Left kidney (tissue), 8 donors: ENCODE measurements at places on chromosomes 3 and 15. TPM values are rescaled to one million over a fixed set of nuclear protein-coding genes. Genes with fewer than 3 reads are reported as not detected.

DNA sequence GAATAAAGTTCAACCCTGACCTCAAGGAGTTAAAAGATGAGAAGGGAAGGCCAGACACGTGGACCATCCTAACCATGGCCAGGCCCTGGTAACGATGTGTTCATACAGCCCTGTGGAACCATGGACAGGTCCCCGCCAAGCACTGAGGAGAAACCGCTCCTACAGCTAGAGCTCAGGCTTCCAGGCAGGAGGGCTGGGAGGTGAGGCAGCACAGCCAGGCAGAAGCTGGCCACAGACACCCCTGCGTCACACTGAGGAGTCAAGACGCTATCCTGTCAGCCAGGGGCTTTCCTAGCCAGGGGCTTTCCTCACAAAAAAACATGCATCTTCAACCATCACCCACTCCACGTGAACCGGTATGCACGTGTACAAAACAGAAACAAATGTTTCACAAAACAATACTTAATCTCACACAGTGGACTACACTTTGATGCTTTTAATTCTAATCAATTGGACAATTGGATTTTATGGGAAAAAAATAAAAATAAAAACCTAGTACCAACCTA, 73.2 kb downstream of the TBC1D2B start:
- DNase-seq = no peak

- DNase-seq = peak; percentile 46
Observed at GRCh38 chr15:69414701-69415167, 585 bp downstream of the KIF23 start.

DNA sequence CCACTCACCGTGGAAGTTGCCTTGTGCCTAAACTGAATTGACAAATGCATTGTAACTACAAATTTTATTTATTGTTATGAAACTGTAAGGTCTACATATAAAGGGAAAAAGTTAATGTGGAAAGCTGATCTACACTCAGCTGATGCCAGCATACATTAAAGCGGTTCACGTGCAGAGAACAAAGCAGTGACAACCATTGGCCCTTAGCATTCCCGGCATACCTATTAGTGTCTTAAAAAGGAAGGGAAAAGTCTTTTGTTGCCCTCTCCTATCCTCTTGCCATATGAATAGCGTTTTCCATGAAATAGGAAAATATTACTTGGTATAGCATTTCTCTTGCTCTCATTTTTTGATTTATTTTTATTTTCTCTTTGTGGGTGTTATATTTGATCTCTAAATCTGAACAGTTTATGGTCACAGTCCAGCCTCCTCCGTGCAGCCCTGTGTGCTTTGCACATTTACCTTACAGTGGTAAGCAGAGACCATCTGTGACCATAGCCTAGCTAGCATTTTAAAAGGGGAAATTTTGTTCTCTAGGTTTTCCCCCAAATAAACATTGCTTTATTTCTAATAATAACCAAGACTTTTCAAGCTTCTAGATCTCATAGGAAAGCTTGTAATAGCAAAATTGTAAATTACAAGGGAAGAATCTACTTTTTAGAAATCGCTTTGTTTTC, 89.7 kb upstream of the CGNL1 start:
- DNase-seq = no peak

DNA sequence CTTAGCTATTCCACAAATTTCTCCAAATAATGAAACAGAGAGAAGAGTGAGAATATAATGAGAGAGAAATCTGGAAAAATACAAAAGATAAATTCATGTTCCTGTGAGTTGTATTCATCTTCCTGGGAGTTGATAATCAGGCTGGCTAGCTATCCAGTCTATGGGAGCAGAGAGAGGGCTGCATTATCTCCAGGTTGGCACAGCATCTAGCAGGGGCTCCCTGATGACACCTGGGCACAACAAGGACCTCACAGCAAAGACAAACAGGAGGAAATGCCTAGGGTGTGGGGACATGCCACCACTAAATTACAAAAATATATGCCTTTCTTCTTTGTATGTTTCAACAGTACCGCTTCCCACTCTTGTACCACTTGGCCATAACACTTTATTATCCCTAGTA, 1.9 kb downstream of the EHD4 start:
- DNase-seq = no peak

GRCh38 chr15:73370151-73370550, 1.4 kb upstream of the HCN4 start:
- no peak for DNase-seq

- no peak for DNase-seq
Observed at GRCh38 chr3:7927015-7927414, 574.6 kb upstream of the LMCD1 start.

DNA sequence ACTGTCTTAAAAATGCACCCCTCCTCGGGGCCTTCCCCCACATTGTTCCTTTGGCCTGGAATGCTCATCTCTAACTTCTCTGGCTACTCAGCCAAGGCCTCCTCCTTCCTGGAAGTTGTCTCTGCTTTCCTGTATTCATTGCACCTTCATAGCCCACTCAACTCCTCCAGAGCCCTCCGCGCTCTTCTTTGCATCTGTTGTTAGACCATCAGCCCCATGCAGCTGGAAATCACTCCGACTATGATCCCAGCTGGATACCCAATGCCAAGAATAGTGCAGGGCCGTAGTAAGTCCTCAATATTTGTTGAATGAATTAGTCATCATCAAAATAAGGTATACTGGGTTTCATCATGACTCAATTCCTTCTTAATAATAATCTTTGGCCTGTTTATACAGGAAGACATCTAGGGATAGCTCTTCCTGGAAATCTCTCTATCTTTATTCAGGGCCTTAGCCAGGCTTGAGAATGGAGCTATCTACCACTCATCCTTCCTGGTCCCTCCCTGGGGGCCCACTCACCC, 112.7 kb downstream of the SYNPR start:
- no peak for DNase-seq

GRCh38 chr3:16239086-16239770, 25.5 kb downstream of the DPH3 start:
- no peak for DNase-seq

GRCh38 chr3:13507570-13508339, 27.6 kb downstream of the HDAC11 start:
- no peak for DNase-seq

DNA sequence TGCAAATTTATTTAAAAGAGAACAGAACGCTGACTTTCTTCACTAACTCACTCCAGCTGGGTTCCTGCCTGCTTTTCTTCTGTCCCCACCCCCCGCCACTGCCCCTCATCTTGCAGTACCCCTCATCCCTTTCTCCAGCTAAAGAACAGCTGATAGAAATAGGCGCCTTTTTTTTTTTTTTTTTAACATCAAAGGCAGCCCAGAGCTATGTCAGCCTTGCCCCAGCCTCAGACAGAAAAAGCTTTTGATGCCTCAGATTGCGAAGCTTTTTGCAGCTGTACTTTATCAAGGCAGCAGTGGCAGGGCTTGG, 1.8 kb downstream of the CADPS start:
- DNase-seq = no peak

GRCh38 chr3:122760453-122761271, 33.0 kb downstream of the HSPBAP1 start:
- DNase-seq = no peak

- no peak for DNase-seq
Observed at GRCh38 chr15:40477642-40478327, 7.0 kb downstream of the CHST14 start.

GRCh38 chr3:140007911-140008869, 73.2 kb downstream of the CLSTN2 start:
- DNase-seq = no peak

- no peak for DNase-seq
Observed at GRCh38 chr3:30263238-30263924, 343.0 kb upstream of the TGFBR2 start.

- no peak for DNase-seq
Observed at GRCh38 chr3:194293546-194294198, 57.5 kb downstream of the CPN2 start.

DNA sequence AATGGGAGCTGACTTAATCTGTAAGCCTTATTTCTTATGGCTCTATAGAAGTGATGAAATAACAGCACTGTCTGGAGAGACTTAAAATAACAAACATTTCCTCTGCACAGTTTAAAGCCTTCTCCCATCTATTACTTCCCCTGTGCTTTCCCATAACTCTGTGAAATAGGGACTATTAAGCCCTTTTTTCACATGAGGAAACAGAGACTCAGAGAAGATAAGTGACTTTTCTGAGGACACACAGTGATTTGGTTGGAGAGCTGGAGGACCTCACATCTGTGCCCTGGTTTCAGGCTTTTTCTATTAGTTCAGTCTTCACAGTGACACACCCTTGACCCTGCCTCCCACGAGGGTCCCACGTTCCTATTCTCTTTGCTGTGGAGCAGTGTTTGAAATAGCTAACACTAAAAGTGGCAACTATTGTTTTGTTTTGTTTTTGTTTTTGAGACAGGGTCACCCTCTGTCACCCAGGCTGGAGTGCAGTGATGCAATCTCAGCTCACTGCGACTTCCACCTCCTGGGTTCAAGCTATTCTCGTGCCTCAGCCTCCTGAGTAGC, 82.9 kb downstream of the ST6GAL1 start:
- no peak for DNase-seq

GRCh38 chr15:101551696-101552591, 62.4 kb upstream of the PCSK6 start:
- DNase-seq = no peak

DNA sequence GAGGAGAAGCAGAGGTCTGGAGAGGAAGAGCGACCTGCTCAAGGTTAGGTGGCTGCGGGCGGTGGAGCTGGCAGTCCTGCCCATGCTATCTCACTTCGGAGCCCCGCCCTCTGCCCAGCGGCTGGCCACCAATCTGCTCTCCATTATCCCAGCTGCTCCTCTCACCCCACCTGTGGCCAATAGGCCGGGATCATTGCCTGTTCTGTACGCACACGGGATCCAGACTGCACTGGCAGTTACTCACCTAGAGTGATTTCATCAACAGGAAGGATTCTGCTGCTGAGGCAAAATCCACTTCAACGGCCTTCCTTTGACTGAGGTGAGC, 100.6 kb downstream of the TLE3 start:
- no peak for DNase-seq

The NR2E3 gene
- 1.0 TPM for polyA plus RNA-seq

The CCRL2 gene
- polyA plus RNA-seq = 1.2 TPM

The GNAI2 gene
- 181 TPM for polyA plus RNA-seq

The CCR9 gene
- polyA plus RNA-seq = 0.05 TPM

The NR1I2 gene
- polyA plus RNA-seq = 0.78 TPM

The TRAT1 gene
- not detected for polyA plus RNA-seq

The SEMA5B gene
- 28.1 TPM for polyA plus RNA-seq
